ENCODE measurements at places on chromosomes 6 and 20. TPM values are rescaled to one million over a fixed set of nuclear protein-coding genes. Genes with fewer than 3 reads are reported as not detected.

The MOXD1 gene
- 0.80 TPM for polyA plus RNA-seq

The BMP7 gene
- 3.9 TPM for polyA plus RNA-seq

The ATP6V1G2 gene
- polyA plus RNA-seq = 2.5 TPM

The CST2 gene
- polyA plus RNA-seq = not detected

The WFDC5 gene
- not detected for polyA plus RNA-seq

The PLA2G7 gene
- 0.29 TPM for polyA plus RNA-seq

The EEF1A1 gene
- polyA plus RNA-seq = 1,651 TPM

The PRSS35 gene
- polyA plus RNA-seq = 0.17 TPM

The SPAG4 gene
- 8.7 TPM for polyA plus RNA-seq

The SERPINB1 gene
- 16.3 TPM for polyA plus RNA-seq

The MEP1A gene
- not detected for polyA plus RNA-seq

The CAGE1 gene
- polyA plus RNA-seq = not detected

The VEGFA gene
- 133 TPM for polyA plus RNA-seq

The HUS1B gene
- polyA plus RNA-seq = 0.13 TPM

The PNLDC1 gene
- polyA plus RNA-seq = 0.29 TPM

The TP53TG5 gene
- polyA plus RNA-seq = 1.1 TPM

The ZBP1 gene
- polyA plus RNA-seq = 0.13 TPM

The MDN1 gene
- polyA plus RNA-seq = 8.6 TPM

The ADAM33 gene
- 71.8 TPM for polyA plus RNA-seq

The PREX1 gene
- 11.9 TPM for polyA plus RNA-seq

The MARCKS gene
- polyA plus RNA-seq = 6.7 TPM

The TAF11 gene
- polyA plus RNA-seq = 50.2 TPM
